Effector memory CD4-positive, alpha-beta T cell (primary cell): ENCODE measurements at places on chromosomes 12 and 14.

DNA sequence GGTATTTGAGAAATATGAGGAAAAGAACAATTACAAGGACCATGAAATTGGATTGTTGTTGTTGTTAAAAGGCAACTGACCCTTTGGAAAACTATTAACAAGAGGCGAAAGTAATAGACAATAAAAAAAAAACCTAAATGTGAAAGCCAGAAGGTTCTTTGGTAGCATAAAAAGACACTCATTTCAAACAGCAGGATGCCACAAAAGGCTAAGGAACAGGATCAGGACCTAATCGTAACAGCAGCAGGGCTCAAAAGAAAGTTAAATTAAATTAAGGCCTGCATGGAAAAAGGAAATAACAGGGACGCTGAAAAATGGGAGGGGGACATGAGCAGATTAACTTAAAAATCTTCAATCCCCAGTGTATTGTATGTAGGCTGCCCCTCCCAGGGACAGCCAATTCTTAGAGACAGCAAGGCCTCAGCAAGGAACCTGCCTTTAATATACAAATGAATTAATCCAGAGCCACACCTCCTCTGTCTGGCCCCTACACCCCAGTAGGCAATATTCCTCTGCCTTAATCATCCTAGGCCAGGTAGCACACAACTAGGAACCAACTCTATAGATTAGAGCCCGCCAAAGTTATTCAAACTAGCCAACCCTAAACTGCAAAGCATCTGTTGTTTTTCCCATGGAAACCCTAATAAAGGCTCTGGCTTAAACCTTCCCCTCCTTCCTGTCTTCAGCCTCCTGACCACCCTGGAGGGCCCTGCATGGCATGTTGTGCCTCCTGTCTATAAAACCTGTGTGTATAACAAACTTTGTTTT is 28.4 kb upstream of the AP4S1 start:
- no peak for DNase-seq

GRCh38 chr12:68018315-68018714 is 29.1 kb downstream of the IFNG-AS1 start:
- no peak for DNase-seq

DNA sequence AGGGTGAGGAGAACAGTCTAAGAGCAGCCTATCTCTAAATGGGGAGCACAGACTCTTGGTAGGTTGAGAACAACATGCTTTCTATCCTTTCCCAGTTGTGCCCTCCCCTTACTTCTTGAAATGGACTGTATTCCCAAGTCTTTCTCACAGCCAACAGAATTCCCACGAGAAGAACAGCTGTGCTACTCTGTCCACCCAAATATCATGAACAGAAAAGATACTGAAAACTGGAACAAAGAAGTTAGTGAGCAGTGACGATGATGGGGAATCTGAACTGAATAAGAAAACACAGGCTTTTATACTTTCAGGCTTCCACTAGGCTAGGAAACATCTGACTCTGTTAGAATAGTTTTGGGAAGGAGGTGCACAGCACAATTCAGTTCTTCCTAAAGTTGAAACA is 3.4 kb downstream of the NACA start:
- DNase-seq = no peak

DNA sequence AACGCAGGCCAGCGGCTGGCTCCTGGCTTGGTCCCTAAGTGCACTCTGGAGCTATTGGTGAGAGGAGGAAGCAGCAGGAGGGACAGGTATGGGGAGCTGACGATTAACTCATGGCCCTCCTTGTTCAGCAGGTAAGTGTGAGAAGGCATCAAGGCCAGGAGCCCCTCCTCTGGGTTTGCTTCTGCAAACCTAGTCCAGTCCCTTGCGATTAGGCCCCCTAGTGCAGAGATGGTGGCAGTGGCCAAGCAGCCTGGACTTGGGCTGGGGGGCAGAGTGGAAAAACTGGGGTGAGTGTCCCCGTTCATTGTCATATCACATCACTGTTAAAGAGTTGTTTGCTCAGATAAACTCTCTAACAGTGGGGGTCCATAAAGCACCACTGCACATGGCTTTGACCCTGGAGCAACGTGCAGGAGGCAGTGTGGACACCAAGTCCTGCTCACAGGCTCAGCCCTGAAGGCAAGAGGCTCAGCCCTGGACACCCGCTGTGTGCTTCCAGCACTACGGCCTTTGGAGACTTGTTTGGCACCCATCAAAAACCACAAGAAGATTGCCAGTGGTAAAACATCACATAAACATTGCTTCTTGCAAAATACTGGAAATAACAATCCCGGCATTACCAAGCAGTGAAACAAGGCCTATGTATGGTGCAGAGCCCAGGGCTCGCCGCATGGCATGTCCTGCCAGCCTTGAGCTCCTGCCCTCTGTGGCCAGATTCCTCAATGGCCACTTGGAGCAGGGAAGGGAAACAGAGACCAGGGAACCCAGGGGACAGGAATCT is 184.3 kb upstream of the RTL1 start:
- DNase-seq = no peak

- DNase-seq = no peak
Measured at GRCh38 chr14:26663506-26663905, 65.7 kb upstream of the NOVA1 start.

DNA sequence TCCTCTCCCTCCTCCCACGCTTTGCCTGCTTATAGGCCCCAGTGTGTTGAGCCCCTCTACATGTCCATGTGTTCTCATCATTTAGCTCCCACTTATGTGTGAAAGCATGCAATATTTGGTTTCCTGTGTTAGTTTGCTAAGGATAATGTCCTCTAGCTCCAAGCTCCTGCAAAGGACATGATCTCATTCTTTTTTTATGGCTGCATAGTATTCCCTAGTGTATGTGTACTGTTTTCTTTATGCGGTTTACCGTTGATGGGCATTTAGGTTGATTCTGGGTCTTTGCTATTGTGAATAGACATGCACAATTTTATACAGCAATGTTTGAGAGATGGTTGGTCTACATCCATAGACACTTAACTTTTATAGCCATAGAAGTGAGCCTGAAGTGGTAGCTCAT is 5.1 kb downstream of the RESF1 start:
- DNase-seq = no peak

DNA sequence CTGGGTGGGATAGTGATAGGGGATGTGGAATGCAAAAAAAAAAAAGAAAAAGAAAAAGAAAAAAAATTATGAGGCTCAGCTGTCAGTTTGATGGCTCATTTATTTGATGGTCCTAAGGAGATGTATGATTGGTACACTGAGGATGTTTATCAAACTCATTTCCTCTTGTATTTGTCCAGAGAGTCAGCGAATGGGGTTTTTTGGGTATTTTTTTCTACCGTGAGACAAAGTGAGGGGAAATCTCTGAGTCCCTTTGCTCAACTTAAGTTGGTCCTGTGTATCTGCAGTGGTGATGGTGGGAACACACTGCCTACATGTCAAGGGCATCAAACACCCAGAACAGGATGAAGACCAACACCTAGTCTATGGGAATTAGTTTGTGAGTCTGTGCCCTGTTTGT is 176.9 kb upstream of the HIF1A start:
- no peak for DNase-seq

DNA sequence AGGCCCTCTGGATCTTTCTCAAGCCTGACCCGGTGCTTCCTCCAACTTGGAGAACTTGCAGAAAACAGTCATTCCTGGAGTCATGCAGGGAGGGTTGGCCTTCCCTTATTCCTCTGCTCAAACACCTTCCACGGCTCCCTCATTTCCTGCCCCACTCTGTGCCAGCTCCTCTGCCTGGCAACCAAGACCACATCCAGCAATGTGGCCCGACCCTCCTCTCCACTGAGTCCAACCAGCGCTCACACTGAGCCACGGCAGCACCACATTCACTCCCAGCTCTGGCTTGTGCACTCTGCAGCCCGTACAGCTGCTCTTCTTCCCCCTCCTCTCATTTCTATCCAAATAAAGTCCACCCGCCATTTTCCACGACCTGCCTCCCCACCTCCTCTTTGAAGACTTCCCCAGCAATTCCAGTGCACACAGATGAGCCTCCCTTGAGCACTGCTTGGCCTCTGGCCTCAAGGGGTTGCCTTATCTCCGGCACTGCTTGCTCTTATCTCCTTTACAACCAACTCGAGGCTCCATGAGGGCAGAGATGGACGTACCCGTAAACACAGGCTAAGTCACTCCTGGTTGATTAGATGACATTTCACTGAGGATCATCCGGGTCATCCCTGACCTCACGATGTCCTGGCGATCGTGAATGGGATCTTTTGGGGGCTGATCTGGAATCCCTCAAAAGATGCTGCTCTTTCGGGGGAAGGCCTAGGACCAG is 5.4 kb downstream of the PGF start:
- DNase-seq = no peak

DNA sequence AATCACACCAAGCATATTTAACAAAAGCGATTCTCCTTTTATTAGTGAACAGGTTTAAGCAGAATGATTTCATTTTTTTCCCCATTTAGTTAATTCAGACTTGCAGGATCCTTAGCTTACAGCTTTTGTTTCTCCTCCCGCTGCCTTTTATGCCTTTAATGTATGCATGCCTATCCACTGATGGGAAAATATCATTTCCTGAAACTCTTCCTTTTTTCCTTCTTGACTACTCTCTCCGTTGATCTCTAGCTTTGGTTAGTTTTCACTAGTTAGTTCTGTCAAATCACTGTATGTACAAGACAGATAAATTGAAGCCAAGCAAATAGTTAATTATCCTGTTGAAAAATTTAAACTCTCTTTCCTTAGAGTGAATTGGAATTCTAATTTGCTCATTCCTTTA is 26.3 kb downstream of the NKX2-1 start:
- DNase-seq = no peak

DNA sequence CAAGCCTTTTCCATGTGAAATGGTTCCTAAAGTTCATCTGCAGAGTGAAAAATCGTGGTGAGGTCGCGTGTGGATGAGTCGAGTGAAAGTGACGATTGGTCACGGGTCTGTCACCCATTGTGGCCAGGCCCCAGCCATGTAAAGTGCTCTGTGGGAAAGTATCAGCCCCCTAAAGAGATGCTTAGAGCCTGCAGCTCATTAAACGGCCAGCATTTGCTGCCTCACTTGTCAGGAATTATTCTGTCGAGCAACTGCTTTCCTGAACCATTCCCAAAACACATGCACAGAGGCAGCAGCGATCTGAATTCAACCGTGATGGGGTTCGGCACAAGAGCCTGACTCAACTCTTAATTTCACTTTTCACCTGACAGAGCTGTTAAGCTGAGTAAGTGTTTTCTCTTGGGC is 16.0 kb downstream of the DBX2 start:
- DNase-seq = no peak

DNA sequence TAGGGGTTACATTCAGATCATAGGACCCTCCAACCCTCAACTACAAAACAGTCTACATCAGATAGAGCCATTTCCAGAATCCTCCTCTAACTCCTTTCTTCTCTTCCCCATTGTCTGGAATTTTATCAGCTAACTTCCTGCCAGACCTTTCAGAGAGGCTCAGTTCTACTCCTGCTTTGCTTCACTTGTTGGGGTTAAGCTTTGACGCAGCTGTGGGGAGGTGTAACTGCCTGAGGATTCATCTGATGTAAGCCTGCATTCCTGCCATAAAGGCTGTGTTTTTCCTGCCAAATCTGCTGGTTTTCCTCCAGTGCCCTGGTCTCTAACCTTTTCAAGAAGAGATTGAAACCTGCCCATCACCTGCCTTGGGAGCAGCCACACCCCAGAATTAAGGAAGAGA is 16.9 kb downstream of the DHRS2 start:
- DNase-seq = no peak

GRCh38 chr12:27497446-27497845 is 26.6 kb upstream of the PPFIBP1 start:
- DNase-seq = no peak

DNA sequence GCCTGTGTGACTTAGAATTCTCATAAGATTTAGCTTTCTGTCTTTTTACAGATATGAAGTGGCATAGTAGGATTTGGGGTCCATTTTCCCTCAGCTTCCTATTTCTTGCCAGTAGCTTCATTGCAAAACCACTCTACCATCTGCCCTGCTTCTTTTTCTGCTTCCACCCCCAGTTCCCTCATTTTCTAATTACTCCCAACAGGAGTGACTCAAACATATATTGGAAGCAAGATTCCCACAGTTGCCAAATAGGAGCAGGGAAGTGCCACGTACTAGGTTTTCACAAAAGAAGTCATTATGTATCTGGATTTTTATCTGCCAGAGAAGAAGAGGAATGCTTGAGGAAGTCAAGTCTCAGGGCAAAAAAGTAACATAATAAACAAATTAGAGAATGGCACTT is 64.1 kb downstream of the ANO4 start:
- no peak for DNase-seq

DNA sequence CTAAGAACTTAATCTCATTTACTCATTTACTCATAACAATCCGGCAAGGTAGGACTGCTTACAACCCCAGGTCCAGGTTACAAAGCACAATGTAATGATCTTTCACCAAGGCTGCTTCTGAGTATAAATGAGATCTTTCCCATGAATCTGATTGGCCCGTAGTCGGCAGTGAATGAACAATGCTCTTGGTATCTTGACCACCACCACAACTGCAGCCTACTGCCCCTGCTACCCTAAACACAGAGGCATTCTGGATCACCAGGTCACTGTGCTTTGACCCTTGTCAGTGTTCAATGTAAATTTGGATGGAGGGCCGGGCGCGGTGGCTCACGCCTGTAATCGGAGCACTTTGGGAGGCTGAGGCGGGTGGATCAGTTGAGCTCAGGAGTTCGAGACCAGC is 15.9 kb downstream of the FAM181A start:
- DNase-seq = no peak

DNA sequence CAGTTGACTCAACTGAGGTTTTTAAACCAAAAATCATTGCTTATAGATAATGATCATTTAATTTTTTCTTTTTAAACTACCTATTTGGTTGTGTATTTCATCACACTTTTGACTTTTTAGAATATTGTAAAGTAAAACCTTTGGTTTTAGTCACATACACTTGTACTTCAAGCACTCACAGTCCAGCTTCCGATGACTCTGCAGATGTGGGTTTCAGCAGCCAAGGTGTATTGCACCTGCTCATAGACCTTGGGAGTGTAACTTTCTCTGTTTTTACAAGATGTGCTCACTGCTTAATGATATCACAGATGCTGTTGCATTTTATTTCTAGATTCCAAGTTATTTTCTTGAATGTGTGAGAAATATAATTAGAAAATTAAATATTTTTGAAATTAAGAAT is 188.3 kb upstream of the SLC38A2 start:
- no peak for DNase-seq

DNA sequence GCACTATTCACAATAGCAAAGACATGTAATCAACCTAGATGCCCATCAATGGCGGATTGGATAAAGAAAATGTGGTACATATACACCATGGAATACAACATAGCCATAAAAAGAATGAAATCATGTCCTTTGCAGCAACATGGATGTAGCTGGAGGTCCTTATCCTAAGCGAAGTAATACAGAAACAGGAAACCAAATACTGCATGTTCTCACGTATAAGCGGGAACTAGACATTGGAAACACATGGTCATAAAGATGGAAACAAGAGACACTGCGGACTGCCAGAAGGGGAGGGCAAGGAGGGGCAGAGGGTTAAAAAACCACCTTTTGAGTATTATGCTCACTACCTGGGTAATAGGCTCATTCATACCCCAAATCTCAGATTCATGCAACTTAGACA is 234.1 kb upstream of the PLXNC1 start:
- DNase-seq = no peak

DNA sequence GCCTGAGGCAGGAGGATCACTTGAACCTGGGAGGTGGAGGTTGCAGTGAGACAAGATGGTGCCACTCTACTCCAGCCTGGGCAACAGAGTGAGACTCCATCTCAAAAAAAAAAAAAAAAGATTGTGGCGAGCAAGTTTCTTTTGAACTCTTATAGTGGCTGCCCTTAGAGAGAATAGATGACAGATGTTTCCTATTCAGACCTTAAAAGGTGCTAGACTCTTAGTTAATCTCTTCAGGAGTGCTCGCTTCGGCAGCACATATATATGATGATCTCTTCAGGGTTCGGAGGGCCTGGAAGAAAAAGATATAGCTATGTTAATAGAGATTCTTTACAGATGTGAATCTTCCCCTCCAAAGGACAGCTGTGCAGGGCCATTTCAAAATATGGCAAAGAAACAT is 73.1 kb upstream of the AMN1 start:
- no peak for DNase-seq
